A549 treated with Hydrocortisone at 1 μM for 4 hours (cell line): ENCODE measurements at places on chromosomes 16 and 17. TPM values are rescaled to one million over a fixed set of nuclear protein-coding genes. Genes with fewer than 3 reads are reported as not detected.

The TNFRSF12A gene
- total RNA-seq = 375 to 617 TPM (median 546 TPM) in 5 replicates

The TP53TG3 gene
- 0.22 to 1.2 TPM (median 0.59 TPM) in 5 replicates for total RNA-seq

The MPV17L gene
- total RNA-seq = 4.7 to 6.2 TPM (median 4.7 TPM) in 5 replicates

The EPN3 gene
- 0.14 to 0.33 TPM (median 0.22 TPM) in 5 replicates for total RNA-seq

The ZG16 gene
- total RNA-seq = not detected in 5 replicates

The SYNGR3 gene
- 5.7 to 8.9 TPM (median 7.9 TPM) in 5 replicates for total RNA-seq

The RRAD gene
- total RNA-seq = 39.6 to 64.4 TPM (median 54.9 TPM) in 5 replicates

The C1QTNF8 gene
- 0.08 TPM in 1 of 5 replicates, not detected in the others for total RNA-seq

The CNGB1 gene
- 0.06 to 0.18 TPM (median 0.09 TPM) in 5 replicates for total RNA-seq

The EME1 gene
- total RNA-seq = 15.6 to 16.3 TPM (median 16.0 TPM) in 5 replicates

The TBX6 gene
- total RNA-seq = 0.23 to 0.33 TPM (median 0.28 TPM) in 5 replicates

The PDIA2 gene
- 0.48 to 0.86 TPM (median 0.68 TPM) in 5 replicates for total RNA-seq

The GJD3 gene
- 0.80 to 1.4 TPM (median 0.96 TPM) in 5 replicates for total RNA-seq

The SPATA22 gene
- not detected in 5 replicates for total RNA-seq

The CES1 gene
- total RNA-seq = 31.7 to 46.7 TPM (median 35.3 TPM) in 5 replicates

The VAC14 gene
- 30.9 to 34.7 TPM (median 33.5 TPM) in 5 replicates for total RNA-seq

The C17orf113 gene
- total RNA-seq = 0.53 to 0.92 TPM (median 0.73 TPM) in 5 replicates

The TGFB1I1 gene
- total RNA-seq = 45.9 to 79.3 TPM (median 53.0 TPM) in 5 replicates

The ABI3 gene
- total RNA-seq = 0.12 TPM in 1 of 5 replicates, not detected in the others

The CWC25 gene
- total RNA-seq = 19.6 to 25.9 TPM (median 20.5 TPM) in 5 replicates

The CEP112 gene
- 4.8 to 7.2 TPM (median 6.7 TPM) in 5 replicates for total RNA-seq

The PRR14 gene
- total RNA-seq = 19.7 to 26.6 TPM (median 24.4 TPM) in 5 replicates

The TBX21 gene
- 0.13 to 0.23 TPM (median 0.16 TPM) in 5 replicates for total RNA-seq

The CYBA gene
- total RNA-seq = 232 to 308 TPM (median 278 TPM) in 5 replicates

The CYBC1 gene
- 52.7 to 57.5 TPM (median 53.5 TPM) in 5 replicates for total RNA-seq

The PIEZO1 gene
- total RNA-seq = 112 to 144 TPM (median 132 TPM) in 5 replicates

The SBK1 gene
- 0.22 to 0.32 TPM (median 0.25 TPM) in 5 replicates for total RNA-seq

The CDH1 gene
- 4.2 to 4.5 TPM (median 4.3 TPM) in 5 replicates for total RNA-seq

The MYL4 gene
- 0.21 TPM in 1 of 5 replicates, not detected in the others for total RNA-seq

The TMEM98 gene
- total RNA-seq = 45.5 to 52.3 TPM (median 48.4 TPM) in 5 replicates

The BTBD17 gene
- total RNA-seq = not detected in 5 replicates

The OR1A1 gene
- not detected in 5 replicates for total RNA-seq

The HOXB1 gene
- not detected in 5 replicates for total RNA-seq

The CES3 gene
- total RNA-seq = 2.0 to 2.5 TPM (median 2.5 TPM) in 5 replicates

The INTS2 gene
- total RNA-seq = 9.5 to 16.8 TPM (median 12.5 TPM) in 5 replicates

The LCAT gene
- 8.2 to 13.3 TPM (median 11.3 TPM) in 5 replicates for total RNA-seq

The P2RX1 gene
- total RNA-seq = 0.02 TPM in 1 of 5 replicates, not detected in the others

The CD300LB gene
- total RNA-seq = 0.03 to 0.07 TPM (median 0.06 TPM) in 4 of 5 replicates, not detected in the other

The TBC1D28 gene
- total RNA-seq = not detected in 5 replicates

The ATP2C2 gene
- 0.09 to 0.32 TPM (median 0.16 TPM) in 5 replicates for total RNA-seq

The ELP5 gene
- 125 to 155 TPM (median 140 TPM) in 5 replicates for total RNA-seq

The SLC13A2 gene
- total RNA-seq = 0.08 to 0.18 TPM (median 0.12 TPM) in 5 replicates

The FBXL16 gene
- total RNA-seq = 11.9 to 16.3 TPM (median 12.7 TPM) in 5 replicates
